ENCODE measurements at places on chromosomes 16 and 17.

DNA sequence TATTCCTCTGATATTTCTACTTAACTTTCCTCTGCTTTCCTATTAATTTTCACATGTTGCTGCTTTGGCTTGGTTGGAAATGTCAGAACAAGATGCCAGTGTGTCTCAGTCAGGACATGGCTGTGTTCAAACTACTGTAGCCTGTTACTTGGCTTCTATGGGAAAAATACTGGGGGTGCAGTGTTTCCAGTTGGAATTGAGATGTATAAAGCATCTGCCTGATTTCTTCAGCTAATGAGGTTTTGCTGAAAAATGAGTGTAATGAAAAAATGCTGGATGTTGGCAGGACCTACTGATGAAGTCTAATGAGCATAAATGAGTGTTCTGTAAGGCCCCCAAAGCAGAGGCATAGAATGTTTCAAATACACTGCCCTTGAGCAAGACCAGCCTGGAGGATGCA lies 166.6 kb downstream of the PHKB start:
- DNase-seq = no peak

DNA sequence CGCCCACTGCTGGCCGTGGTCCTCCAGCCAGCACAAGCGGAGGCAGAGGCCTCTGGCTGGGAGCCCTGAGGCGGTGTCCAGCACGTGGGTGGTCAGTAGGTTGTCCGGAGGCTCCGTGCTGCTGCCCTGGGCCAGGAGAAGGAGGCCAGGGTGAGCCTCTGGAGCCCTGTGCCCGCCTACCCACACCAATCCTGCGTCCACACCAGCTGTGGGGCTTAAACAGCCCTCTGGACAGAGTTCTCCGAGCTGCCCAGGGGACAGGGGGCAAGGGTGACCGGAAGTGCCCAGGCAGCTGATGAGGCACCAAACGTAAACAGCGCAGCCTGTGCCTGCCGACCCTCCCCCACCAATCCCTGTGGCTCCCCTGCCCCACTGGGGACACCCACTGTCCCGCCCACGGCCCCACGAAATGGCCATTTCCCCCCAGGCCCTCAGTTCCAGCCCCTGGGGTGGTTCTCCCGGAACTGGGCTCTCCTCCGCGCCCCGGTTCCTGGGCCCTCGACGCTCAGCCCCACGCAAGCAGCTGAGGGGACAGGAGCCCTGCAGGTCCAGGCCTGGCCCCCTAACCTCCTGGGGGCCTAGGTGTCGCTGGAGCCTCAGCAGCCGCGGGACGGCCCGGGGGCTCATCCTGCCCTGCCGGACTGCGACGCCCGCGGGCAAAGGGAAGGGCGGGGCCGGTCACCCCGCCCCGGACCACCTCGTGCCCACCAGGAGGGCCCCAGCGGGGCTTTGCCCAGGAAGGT lies 27.9 kb upstream of the DBNDD1 start:
- peak; percentile 7 for DNase-seq

DNA sequence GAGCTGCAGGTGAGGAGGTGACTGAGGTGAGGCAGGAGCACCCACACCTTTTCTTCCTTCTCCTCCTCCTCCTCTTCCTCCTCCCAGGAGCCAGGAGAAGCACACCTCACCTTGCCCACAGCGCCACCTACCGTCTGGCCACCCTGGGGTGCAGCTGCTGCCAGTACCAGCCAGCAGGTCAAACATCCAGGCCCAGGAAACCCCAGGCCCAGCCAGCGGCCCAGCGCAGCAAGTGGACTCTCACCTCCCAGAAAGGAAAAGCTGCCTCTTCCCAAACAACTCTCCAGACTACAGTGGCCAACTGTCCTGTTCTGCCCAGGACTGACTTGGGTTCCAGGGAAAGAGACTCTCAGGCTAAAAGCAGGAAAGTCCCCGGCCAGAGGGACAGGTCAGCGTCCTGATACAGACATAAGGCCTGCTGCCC lies 22.7 kb downstream of the PEMT start:
- peak; percentile 16 for DNase-seq

GRCh38 chr17:41835800-41836549 lies at the start of gene NT5C3B:
Gene NT5C3B, minus strand, starts transcription at chr17:41836232. Its CDS starts 39 bp downstream, at chr17:41836193.
- DNase-seq = peak; percentile 28

GRCh38 chr16:58940609-58941008 lies 206.5 kb upstream of the GOT2 start:
- no peak for DNase-seq

DNA sequence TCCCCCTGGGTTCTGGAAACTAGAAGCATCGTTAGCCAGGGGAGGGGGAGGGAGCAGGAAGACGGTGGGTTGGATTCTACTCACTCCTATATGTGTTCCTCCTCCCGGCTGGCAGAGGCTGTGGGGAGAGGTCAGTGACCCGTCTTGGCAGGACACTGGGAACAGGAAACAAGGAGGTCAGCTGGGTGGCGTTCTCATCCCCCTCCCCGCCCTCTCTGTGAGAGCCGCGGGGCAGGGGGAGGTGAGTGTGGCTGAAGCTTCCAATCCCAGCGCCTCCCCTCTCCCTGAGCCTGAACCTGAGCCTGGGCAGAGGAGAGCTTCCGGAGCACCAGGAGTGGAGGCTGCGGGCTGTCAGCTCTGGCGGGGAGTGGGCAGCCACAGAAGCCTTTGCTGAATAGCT lies 12.5 kb downstream of the GPRC5C start:
- DNase-seq = no peak

GRCh38 chr16:73713251-73713650 lies 583.4 kb upstream of the PSMD7 start:
- no peak for DNase-seq

DNA sequence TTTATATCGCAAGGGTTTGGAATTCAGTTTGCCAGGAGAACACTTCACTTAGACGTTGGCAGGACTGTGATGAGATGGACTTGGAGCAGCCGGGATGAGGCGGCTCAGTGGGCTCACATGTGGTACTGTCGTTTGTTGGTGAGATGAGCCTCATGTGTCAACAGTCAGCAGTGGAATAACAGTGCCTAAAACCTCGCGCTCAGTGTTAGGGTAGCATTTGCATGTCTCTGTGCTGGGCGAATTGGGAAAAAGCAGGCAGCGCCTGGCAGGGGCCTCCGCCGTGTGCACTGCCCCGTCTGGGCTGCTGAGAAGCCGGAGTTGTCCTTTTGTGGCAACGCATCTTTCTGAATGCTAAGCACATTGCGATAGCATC lies 49.7 kb downstream of the CRISPLD2 start:
- no peak for DNase-seq

GRCh38 chr16:18827890-18828289 lies 26.5 kb upstream of the ARL6IP1 start:
- no peak for DNase-seq

GRCh38 chr17:81073967-81074839 lies 39.3 kb downstream of the BAIAP2 start:
- no peak for DNase-seq

DNA sequence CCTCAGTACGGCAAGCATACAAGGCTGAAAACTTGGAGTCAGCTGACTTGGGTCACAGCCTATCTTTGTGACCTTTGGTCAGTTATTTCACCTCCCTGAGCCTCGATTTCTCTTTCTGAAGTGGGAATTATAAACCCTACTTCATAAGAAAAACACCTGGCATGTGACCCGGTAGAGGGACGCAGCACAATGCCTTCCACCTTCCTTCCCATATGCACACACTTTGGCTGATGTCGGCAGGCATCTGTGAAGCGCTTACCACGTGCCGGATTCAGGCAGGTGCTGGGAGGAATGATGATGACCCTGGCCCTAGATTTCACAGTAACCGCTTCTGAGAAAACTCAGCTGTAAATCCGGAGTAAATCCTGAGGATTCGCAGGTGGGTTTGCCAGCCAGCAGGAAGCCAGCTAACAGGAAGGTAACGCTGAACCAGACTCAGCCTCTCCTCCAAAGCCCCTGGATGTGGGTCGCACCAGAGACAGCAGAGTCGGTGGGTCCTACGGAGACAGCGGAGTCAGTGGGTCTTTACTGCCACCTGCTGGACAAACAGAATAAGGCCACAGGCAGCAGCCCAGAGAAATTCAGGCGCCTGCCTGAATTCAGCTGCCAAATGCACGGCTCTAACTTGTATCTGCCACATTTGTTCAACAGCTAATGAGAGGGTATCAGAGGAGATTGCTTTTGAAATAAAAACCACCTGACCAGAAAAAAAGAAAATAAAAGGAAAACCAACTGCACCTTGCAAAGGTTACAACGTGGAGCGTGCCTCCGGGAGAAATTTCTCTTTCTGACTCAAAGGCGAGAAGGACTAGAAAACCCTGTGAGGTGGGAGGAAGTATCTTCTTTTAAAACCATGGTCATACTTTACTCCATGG lies 16.6 kb downstream of the COPRS start:
- DNase-seq = peak; percentile 79

- no peak for DNase-seq
Observed at GRCh38 chr16:88948781-88949490, 28.1 kb downstream of the CBFA2T3 start.

DNA sequence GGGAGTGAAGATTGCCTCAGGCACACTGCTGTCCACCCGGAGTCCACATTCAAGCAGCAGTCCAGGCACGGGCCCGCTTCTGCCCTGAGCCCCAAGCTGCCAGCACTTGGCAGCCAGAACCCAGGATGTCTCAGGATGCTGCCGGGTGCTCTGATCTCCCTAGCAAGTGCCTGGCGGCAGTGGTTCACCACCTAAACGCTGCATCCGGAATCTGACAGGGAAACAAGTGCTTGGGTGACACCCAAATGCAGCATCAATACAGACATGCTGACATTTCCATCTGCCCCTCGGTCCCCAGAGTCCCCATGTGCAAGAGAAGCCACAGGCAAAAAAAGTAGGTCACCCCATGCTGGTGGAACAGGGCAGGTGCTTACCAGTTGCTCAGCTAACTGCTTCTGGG lies 197.1 kb upstream of the RPL38 start:
- no peak for DNase-seq

- no peak for DNase-seq
Observed at GRCh38 chr16:86428729-86429517, 81.4 kb upstream of the FOXF1 start.

DNA sequence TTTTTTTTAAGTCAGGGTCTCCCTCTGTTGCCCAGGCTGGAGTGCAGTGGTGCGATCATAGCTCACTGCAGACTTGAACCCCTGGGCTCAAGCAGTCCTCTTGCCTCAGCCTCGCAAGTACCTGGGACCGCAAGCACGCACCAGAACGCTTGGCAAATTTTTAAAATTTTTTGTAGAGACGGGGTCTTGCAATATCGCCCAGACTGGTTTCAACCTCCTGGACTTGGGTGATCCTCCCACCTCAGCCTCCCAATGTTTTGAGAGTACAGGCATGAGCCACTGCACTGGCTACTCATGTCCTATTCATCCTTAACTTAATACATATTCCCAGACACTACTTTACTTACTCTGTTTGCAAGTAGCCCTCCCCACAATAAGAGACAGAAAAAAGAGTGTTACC lies 16.3 kb upstream of the RBL2 start:
- DNase-seq = no peak

GRCh38 chr17:21119247-21119918 lies 7.4 kb upstream of the DHRS7B start:
- peak; percentile 62 for DNase-seq

- DNase-seq = no peak
Observed at GRCh38 chr17:40819528-40820125, 2.8 kb downstream of the KRT10 start.

DNA sequence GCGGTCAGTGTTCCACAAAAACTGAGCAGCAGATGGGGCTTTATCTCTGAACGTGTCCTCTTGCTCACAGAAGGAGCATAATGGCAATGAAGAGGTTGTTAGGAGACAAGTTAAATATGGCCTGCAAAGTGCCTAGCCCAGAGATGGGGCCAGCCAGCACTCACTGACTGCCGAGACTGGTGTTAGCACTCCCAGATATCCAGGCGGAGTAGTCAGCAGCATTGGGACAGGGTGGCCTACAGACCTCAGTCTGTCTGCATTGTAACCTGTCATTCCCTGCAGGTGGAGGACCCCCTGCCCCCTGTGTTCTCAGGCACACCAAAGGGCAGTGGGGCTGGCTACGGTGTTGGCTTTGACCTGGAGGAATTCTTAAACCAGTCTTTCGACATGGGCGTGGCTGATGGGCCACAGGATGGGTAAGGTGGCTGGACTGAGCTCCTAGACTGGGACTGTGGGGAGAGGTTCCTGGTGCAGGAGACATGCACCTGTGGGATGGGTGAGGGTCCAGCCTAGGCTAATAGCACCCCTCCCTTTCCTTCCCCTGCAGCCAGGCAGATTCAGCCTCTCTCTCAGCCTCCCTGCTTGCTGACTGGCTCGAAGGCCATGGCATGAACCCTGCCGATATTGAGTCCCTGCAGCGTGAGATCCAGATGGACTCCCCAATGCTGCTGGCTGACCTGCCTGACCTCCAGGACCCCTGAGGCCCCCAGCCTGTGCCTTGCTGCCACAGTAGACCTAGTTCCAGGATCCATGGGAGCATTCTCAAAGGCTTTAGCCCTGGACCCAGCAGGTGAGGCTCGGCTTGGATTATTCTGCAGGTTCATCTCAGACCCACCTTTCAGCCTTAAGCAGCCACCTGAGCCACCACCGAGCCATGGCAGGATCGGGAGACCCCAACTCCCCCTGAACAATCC lies 4.2 kb downstream of the MFAP4 start:
- DNase-seq = no peak

DNA sequence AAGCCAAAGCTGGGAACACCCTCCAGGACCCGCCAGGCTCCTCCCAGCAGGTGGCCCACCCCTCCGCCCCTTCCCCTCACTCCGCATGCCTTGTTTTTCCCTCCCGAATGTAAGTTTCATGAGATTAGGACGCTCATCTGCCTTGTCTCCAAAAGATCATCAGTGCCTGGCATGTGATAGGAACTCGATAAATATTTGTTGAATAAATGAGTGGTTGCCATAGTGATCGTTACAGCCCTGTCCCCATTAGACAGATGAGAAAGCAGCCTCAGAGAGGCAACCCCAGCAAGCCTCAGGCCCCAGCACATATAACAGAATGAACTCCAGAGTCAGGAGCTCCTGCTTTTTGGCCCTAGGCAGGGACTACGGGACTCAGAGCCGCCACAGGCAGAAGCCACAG lies 5.0 kb downstream of the CAMKK1 start:
- no peak for DNase-seq

DNA sequence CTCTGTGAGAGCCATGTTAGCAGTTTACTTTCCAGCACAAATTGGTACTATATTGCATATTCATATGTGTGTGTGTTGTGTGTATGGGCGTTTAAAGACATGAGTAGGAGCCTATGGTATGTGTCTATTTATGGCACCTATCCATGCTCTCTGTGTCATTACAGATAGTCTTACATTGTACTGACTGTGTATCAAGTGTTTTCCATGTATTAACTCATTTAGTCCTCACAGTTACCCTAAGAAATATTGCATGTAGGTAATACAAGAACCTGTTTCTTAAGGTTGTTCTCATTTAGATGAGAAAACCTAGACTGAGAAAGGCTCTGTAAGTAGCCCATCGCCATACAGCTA lies 1.6 kb downstream of the ALG1 start:
- DNase-seq = no peak

DNA sequence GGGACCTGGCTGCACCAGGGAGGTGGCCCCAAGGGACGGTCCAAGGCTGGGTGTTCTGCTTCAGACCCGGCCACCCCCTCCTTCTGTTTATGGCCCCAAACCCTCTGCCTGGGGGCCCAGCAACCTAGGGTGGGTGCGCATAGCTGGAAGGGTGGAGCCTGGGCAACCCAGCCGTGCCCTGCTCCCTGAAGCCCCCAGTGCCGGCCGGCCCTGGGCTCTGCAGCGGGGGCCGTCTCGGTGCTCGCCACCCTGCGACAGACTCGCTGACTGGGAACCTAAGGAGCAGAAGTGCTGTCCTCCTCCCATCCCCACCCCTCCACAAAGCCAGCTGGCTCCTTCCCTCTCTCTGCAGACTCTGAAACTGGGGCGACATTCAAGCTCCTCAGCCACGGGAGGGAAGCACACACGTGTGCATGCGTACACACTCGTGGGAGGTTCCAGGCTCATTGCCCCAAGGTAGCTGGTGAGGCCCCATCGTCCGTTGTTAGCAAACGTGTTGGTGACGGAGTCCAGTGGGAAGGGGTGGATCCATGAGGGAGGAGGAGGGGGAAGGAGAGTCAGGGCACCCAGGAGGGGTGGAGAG lies 43.4 kb downstream of the ENGASE start:
- no peak for DNase-seq
